ENCODE measurements at places on chromosomes 11 and 22. TPM values are rescaled to one million over a fixed set of nuclear protein-coding genes. Genes with fewer than 3 reads are reported as not detected.

The SAA4 gene
- total RNA-seq, result not detected

The HBB gene
- not detected for total RNA-seq

The RCE1 gene
- total RNA-seq, result 25.5 TPM

The APOL5 gene
- total RNA-seq, result not detected

The OVCH2 gene
- not detected for total RNA-seq

The RAC2 gene
- total RNA-seq, result 809 TPM

The TMEM121B gene
- 0.09 TPM for total RNA-seq

The SLN gene
- total RNA-seq, result not detected

The KCNK4 gene
- total RNA-seq, result not detected

The FGF4 gene
- not detected for total RNA-seq

The SORL1 gene
- 110 TPM for total RNA-seq

The MUC6 gene
- not detected for total RNA-seq
